Stimulated activated CD8-positive, alpha-beta memory T cell treated with anti-CD3 and anti-CD28 coated beads, Interleukin-7, amount 100 ng/mL, for 4 hours (primary cell): ENCODE measurements at places on chromosomes 16 and 17.
A peak's percentile ranks its signal among the peaks of the same experiment; 100 is the strongest.

GRCh38 chr17:67569015-67569451, 148.7 kb upstream of the NOL11 start:
- DNase-seq: no peak

- DNase-seq: no peak
These were observed 60.6 kb downstream of the C16orf82 start for GRCh38 chr16:27127308-27127707.

DNA sequence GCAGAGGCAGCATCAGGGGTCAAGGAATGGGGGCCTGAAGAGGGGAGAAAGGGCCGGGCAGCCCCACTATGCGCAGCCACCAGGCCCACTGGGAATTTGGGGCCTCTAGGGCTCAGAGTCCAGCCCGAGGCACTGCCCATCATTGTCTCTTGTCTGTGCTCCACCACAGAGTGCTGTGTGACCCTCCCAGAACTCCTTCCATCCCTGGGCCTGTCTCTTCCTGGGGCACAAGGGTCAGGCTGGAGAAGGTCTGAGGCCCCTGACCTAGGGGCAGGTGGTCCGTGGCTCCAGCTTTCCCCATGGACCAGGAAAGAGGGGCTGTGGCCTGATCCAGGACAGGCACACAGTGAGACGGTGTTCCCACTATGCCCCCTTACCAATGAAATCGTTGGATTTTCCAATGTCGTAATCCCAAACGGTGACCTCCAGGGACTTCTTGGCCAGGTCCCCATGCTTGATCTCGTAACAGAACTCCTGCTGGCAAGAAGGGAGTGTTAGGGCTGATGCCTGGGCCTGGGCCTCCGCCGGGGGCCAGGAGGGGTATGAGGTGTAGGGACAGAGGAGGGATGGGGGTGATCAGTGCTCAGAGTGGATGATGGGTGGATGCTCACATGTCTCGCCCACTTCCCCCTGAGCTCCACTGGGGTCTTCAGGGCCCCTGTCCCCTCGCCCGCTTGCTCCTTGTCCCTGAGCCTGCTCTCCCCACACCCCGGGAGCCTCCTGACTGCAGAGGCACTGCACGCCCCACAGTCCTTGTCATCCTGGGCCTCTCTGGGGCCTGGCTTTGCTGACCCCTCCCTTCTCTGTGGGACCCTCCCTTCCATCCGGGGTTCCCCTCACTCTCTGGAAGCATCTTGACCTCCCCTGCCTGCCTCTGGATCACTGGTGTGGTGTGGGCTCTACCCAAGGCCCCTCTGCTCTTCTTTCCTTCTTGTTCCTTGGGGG, 10.7 kb downstream of the SCGB1C2 start:
- no peak for DNase-seq

- DNase-seq: no peak
These were observed 24.9 kb downstream of the HSD17B2 start for GRCh38 chr16:82059983-82060421.

DNA sequence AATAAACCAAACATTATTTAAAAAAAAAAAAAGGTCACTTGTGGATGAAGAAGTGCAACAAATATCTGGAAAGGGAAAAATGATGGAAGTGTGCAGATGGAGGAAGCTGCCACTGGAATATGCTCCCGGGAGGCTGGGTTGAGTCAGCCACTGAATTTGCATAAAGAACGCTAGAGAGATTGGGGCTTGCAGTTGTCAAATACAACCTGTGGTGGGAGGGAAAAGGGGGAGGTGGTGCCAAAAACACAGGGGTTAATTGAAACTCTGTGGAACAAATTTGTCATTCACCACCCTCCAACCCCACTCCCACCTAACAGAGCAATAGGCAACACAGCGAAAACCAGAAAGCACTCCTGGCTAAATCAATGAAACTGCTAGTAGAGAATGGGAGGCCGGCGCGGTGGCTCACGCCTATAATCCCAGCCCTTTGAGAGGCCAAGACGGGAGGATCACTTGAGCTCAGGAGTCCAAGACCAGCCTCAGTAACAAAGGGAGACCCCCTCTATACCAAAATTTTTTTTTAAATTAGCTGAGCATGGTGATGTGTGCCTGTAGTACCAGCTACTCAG, 37.6 kb upstream of the RPL38 start:
- no peak for DNase-seq

DNA sequence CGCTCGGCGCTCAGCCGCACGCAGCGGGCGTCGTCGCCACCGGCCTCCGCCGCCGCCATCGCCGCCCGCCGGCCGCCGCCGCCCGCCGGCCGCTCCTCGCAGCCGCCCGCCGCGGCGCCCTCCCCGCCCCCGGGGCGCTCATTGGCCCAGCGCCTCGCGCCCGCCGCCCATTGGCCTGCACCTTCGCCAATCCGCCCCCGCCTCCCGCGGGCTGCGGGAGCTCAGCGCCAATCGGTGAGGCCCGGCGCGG, at the start of gene PGP:
Gene PGP (minus strand): TSS at position 122 of the 250 bp plus-strand sequence. CDS start 63 bp downstream, at position 59.
- no peak for DNase-seq

DNA sequence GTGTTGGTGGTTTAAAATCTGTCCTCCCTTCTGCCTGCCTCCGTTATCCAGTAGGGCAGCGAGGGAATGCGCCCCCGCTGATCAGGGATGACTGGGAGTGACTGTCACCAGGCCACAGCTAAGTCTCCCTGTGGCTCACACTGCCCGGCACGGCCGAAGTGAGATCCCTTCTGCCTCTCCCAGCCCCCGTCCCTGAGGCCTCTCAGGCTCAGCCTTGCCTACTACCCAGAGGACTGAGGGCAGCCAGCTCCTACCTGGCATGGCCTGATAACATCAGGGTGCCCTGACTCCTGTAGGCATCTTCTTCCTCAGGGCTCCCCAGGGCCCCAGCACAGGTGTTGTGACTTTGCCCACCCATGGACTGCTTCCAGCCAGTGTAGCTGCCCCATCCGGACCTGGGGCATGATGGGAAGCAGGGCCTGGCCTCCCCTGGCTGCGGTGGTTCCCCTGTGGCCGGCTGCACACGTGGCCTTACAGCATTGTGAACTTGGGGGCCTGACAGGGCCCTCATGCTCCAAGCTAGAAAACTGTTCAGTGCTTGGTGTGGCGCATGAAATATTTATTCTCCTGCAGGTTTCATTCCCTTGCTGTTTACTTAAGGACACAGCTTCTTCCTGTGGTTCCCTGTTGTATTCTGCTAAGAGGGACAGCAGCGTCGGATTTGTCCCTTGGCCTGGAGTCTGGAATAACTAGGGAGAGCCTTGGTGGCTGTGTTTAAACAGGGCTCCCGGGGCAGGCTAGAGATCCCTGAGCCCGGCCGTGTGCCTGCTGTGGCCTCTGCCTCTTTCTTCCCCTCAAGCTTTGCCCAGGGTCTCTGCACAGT, 30.0 kb downstream of the GINS2 start:
- DNase-seq: no peak

DNA sequence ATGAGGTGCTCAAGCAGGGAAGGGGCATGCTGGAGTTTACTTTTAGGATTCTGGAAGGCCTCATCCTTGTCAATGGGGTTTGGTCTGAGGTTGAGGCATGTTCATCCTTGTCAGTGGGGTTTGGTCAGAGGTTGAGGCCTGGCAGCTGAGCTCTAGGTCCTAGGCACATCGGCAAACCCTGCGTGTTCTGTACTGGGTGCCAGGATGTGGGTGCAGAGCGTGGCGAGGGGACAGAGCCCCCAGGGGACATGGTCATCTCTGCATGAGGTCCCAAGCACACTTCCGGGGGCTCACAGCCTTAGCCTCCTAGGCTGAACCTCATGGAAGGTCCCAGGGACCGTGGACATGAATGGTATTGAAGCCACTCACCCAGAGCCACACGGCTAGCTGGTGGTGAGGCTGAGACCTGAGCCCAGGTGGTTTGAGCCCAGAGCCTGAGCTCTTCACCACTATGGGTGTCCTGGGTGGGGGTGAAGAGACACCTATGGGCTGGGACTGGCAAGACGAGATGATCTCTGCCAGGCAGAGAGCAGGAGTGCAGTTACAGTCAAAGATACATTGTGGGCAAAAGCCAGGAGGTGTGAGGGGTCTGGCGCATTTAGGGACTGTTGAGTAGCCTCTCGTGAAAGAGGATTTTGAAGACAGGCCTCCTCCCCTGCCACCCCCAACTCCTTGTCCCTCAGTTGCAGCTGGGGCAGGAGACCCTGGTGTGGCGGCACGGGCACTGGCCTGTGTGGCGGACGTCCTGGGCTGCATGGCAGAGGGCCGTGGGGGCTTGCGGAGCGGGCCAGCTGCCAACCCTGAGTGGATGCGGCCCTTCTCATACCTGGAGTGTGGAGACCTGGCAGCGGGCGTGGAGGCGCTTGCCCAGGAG, 19.3 kb downstream of the FCSK start:
- no peak for DNase-seq

GRCh38 chr17:34076743-34077631, 178.1 kb upstream of the CCL2 start:
- no peak for DNase-seq

- DNase-seq: no peak
These were observed 169.4 kb downstream of the SNX29 start for GRCh38 chr16:12145918-12146317.

- DNase-seq: no peak
These were observed 14.6 kb upstream of the NDRG4 start for GRCh38 chr16:58485184-58485887.

DNA sequence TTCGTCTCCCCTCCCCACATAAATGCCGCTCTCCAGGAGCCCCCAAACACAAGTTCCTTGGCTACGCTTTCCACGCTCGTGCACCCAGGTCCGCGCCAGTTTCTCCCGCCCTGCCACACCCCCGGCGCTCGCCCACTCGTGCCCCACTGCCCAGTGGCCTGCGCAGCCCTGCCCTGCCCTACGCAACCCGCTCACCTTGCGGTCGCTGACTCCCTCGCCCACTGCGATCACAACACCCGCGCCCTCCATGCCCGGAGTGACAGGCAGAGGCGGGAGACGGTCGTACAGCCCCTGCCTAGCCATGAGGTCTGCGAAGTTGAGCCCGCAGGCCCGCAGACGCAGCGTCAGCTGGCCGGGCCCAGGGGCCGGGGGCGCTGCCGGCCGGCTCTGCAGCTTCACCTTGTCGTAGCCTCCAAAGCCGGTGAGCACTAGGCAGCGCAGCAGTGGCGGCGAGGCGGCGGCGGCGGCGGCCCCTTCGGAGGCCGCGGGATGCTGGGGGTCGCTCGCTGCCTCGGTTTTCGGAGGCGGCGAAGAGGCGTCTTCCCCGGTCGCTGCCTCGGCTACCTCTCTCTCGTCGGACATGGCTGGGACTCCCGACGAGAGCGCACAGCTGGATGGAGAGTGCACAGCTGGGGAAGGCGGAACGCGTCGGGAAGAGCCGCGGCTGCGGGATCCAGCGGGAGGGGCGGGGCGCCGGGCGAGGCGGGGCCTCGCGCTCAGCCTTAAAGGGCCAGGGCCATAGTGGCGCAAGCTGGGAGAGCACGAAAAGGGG, at the start of gene VAT1:
Gene VAT1 (minus strand): TSS at position 645 of the 772 bp plus-strand sequence. CDS start 63 bp downstream, at position 582.
- peak; percentile 56 for DNase-seq

DNA sequence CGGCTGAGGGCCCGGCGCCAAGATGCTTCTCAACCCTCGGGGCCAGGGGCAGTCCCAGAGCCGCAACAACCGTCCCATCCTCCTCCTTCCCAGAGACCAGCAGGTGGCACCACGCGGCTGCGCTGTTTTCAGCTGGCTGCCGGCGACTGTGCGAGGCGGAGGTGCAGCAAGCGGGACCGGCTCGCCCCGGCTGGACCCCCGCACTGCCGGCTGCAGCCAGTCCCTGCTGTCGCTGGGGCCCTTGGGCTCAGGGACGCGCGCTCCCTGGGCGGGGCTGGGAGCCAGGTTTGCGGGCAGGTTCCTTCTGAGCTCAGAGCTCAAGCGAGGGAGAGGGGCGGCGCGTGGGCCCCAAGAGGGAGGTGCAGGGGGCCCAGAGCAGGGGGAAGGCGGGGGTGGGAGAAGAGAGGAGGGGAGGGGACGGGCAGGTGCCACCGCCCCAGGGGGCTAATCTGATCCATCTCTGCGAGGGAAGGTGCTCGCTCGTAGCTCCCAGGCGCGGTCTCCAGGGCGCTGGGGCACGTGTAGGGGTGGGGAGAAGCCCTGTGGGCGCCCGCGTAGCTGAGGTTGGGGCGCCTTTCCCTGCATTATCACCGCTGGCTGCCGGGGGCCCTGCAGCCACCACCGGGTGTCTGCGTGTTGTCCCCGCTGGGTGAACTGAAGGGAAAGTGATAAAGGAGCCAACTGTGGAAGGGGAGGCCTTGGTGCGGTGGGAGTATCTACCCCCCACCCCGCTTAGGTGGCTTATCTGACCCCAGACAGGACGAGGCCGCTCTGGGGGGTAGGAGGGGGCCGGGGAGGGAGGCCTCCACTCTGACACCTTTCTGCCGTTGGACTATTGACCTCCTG, 24.2 kb downstream of the STAT5A start:
- peak; percentile 58 for DNase-seq

GRCh38 chr16:51116353-51116752, 34.7 kb downstream of the SALL1 start:
- DNase-seq: no peak

- no peak for DNase-seq
These were observed 5.6 kb upstream of the CRYM start for GRCh38 chr16:21283521-21284289.

GRCh38 chr17:19402171-19402570, 8.9 kb upstream of the RNF112 start:
- DNase-seq: no peak

- no peak for DNase-seq
These were observed 18.5 kb upstream of the BCAS3 start for GRCh38 chr17:60659156-60659555.
